ENCODE measurements at places on chromosomes 4 and X.

- DNase-seq, result no peak
Measured at GRCh38 chr4:88628746-88629145, 36.5 kb downstream of the HERC3 start.

DNA sequence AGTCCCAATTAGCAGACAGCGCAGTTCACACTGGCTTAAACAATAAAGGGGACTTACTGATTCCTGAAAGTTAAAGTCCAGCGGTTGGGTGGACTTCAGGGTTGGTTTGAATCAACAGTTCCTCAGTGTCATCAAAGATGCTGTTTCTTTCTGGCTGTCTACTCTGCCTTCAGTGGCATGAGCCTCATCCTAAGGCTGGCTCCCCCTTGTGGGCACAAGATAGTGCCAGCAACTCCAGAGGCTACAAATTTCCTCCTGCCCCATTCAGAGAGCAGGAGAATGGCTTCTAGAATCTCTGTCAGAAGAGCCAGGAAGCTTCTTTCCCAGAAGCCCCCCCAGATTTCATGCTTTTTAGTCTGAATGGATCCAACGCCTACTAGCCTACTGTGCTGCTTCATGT, 82.4 kb upstream of the MTM1 start:
- peak; percentile 14 for DNase-seq

- DNase-seq, result no peak
Measured at GRCh38 chr4:147456706-147457105, 24.2 kb upstream of the EDNRA start.

DNA sequence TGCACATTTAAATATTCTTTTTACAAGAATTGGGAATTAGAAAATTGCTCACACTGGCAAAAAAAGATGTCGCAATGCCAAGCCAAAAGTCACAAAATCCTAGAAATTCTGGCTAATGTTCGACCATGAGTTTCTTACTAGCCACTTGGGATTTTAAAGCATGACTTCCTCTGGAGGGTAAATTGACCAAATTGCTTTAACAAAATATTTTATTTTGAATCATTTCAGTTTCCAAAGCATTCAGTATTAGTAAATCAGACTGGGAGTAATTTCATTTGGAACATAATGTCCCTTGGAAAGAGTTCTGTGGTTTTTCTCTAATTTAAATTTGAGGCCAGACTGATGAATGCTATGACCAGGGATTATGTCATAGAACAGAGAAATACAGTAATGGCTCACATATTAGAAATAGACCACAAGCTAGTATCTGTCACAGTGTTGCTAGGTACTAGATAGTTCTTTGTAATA, 7.6 kb upstream of the CXCL5 start:
- DNase-seq, result no peak

DNA sequence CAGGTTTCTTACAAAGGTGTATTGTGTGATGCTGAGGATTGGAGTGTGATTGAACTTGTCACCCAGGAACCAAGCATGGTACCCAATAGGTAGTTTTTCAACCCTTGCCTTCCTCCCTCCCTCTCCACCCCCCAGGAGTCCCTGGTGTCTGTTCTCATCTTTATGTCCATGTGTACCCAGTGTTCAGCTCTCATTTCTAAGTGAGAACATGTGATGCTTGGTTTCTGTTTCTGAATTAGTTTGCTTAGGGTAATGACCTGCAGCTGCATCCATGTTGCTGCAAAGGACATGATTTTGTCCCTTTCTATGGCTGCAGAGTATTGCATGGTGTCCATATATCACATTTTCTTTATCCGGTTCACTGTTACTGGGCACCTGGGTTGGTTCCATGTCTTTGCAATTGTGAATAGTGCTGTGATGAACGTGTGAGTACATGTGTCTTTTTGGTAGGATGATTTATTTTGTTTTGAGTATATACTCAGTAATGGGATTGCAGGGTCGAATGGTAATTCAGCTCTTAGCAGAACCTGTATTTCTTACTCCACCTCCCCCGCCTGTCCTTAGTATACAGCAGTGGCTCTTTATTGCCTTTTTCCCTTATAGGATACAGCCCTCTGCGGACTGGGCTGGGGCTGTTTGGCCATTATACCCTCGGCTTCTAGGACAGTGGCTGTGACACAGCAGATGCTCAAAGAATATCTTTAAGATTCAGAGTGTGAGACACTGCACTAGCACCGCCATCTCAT, 145.4 kb downstream of the PTTG2 start:
- DNase-seq, result no peak

GRCh38 chr4:82774711-82775171, 23.9 kb downstream of the SCD5 start:
- DNase-seq, result no peak

GRCh38 chr4:79078339-79078738, 139.1 kb upstream of the PAQR3 start:
- no peak for DNase-seq

GRCh38 chr4:173511787-173512361, 18.2 kb downstream of the HAND2 start:
- DNase-seq, result no peak

DNA sequence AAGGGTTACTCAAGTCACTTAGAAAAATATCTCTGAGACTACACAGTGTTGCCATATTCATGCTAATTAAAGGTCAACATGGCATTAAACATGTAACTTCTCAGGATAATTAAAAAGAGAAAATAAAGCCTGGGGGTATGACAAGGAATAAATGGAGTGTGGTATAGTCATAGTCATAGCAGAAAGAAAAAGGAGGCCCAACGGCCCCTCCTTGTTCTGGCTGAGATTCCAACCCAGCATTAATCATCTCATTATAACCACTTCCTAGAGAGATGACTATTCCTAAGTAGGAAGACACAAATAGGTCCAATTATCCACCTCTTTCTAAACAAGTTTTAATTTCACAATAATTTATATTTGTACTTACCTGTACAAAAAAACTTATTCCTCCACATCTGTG, 778.4 kb upstream of the AADAT start:
- no peak for DNase-seq

DNA sequence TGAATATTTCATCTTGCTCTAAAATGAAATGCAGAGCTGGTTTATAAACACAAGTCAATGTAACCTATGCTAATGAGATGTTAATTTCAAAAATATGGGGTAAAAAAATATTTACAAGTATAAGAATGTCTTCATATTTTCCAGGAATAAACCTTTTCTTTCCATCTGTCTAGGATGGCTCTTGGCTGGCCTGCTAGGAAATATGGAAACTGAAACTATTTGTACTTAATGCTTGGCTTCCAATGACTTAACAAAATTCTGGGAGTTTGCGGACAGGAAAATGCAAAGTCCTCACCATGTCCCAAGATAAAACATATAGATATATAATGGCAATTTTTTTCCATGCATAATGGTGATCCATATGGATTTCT, 168.1 kb downstream of the SCFD2 start:
- DNase-seq, result no peak

GRCh38 chr4:98663226-98664006, 5.0 kb upstream of the TSPAN5 start:
- no peak for DNase-seq

- DNase-seq, result no peak
Measured at GRCh38 chrX:80576806-80577533, 156.7 kb downstream of the TENT5D start.

GRCh38 chr4:11408233-11408967, 20.3 kb downstream of the HS3ST1 start:
- no peak for DNase-seq

Data from hematopoietic multipotent progenitor cell treated with erythropoietin and hydrocortisone succinate and interleukin-3 and kit ligand, for 17 days (in vitro differentiated cells).